Esophagus squamous epithelium (tissue), 5 donors: ENCODE measurements at places on chromosomes 4 and X.

DNA sequence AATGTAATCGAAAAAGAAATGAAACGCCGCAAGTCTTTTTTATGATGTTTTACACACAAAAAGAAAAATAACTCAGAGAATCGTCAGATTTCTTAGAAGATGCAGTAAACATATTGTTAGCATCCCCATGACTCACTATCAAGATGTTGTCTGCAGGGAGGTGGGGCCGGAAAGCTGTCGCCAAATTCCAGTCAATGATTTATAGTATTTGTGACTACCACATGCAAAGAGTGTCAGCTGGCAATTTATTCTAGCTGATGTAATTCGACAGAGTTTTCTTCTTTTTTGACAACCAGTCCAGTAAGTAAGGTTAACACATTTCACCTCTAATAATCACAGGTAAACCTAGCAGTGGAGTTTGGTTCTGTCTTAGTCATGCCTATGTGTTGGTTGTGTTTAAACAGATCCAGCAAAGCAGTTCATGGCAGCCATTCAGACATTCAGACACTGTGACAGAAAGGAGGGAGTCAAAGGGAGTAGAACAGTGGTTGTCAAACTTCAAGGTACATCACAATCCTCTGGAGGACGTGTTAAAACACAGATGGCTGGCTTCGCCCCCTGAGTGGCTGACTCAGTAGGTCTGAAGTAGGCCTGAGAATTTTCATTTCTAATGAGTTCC is 19.8 kb upstream of the PPP1R2C start:
- no peak for DNase-seq

GRCh38 chrX:16796298-16796697 is 10.0 kb downstream of the TXLNG start:
- DNase-seq, result no peak

DNA sequence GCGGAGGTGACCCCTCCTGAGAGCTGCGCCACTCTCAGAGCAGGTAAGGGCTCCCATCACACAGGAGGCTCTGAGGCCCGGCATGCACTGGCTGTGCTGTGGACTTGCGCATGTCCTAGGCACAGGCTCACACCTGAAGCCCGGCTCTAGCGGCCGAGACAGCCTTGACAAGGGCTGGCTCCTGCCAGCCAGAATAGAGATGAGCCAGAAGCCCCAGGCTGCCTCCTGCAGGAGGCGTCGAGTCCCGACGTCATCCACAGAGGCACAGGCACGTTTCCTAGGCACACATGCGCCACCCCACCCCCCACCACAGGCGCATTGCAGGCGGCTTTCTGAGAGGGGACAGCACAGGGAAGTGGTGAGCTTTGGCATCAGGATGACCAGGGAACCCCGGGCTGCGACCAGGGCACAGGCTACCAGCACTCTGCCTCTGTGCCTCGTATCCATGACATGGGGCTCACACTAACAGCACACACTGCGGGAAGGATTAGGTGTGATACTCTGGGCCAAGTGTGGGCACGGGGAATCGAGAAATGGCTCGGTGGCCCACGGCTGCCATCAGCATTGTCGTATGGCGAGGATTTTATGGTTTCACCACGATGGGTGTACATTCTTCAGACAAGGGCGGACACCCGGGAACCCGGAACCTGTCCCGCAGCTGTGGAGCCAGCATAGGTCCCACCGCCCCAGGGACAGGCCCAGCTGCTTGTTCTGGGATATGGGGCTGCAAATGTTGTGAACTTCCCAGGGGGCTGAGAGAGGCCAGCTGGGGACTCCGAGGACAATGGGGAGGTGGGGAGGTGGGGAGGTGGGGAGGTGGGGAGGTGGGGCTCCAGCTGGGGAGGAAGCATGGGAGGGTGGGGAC is 90.7 kb upstream of the ADRA2C start:
- DNase-seq, result no peak

DNA sequence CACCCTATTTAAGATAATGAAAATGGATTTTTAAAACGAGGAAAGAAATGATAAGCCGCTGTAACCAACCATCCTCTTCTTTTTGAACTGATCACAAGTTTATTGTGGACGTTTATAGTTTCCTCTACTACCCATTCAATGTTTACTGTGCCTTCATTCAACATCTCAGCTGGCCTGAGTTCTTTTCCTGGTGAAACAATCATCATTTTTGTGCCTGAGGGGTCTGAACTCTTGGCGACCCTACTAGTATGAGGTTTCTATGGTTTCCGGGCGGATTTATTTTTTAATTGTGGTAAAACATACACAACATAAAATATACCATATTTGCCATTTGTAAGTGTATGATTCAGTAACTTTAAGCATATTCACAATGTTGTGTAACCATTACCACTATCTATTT is 100.7 kb downstream of the SPRY1 start:
- DNase-seq, result no peak

DNA sequence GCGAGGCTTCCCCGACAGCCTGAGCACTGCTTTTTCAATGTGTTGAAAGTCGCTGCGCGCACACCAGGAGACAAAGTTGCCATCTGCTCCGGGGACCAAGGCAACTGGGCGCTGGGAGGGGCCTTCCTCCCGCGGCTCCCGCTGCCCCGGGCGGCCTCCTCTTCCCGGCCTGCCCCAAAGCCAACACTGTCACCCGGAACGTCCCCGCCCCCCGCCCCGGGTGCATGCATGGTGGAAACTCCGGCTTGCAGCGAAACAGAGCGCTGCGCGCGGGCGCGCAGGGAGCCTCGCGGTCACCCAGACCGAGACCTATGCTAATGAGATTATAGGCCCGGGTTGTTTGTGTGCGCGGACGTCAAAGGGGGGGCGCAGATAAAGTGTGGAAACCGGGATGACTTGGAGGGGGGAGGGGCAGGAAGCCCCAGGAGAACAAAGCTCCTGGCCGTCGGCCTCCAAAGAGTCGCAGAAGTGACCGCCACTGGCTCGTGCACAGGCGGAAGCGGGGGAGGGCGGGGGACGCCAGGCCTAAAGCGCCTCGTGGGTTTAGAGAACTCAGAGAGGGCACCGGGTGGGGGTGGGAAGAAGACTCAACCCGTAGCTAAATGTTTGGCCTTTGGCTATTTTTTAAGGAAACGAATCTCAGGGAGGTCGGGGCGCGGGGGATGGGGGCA is 88.8 kb downstream of the BCOR start:
- DNase-seq, result no peak

- no peak for DNase-seq
Measured at GRCh38 chr4:168739886-168740285, 243.0 kb downstream of the PALLD start.

DNA sequence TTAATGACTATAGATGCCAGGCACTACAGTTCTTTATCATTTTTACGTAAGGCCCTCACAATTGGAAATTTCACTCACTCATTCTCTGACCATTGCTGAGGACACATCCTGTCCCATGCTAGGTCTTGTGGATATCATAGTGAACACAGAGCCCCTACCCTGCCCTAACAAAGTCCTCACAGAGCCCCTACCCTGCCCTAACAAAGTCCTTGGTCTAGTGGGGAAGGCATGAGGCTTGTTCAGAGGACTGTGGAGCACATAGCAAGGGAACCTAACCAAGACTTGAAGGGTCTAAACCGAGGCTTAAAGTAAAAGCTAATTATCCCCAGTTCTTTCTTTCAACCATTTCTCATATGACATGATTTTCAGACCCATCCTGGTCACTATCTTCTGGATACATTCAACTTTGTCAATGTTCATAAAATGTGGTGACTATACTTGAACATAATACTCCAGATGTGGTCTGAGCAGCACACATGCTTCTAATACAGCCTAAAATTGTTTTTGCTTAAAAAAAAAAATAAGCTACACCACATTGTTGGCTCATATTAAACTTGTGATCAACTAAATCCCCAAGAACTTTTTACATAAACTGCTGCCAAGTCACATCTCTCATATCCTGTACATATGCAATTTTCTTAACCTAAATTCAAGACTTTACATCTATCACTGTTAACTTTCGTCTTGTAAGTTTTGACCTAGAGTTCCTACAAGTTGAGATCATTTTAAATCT is 77.0 kb downstream of the GPC3 start:
- DNase-seq, result no peak

DNA sequence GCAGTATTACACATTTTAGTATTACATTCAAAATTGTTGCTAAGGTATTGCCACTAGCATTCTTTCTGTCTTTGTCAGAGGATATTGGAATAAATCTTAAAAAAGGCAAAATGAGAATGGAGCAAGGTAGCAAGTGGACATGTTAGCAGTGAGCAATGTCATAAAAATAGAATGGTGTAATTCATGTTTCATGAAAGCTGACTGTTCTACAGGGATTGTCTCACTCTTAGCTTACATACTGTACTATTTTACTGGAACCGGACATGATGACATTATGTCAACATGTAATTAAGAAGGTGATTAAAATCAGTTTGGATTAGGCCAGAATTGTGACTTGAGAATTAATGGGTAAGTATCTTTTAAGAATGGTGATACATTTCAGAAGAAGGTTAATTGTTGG is 1086.2 kb downstream of the STIM2 start:
- no peak for DNase-seq

DNA sequence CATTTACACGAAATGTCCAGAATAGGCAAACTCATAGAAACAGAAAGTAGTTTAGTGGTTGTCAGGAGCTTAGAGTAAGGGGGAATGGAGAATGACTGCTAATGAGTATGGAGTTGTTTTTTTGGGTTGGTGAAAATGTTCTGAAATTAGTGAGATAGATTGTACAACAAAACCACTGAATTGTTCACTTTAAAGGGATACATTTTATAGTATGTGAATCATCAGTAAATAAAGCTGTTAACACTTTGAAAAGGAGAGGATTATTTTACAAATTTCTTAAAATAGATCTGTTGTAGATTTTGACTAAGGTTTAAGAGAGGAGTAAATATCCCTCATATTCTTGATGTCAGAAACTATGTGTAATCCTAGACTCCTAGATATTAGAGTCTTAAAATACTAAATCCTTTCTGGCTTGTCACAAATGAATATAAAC is 82.7 kb downstream of the RAPGEF2 start:
- DNase-seq, result no peak

- no peak for DNase-seq
Measured at GRCh38 chr4:108636246-108636645, 14.2 kb upstream of the OSTC start.

- DNase-seq, result no peak
Measured at GRCh38 chrX:41671082-41671481, 17.7 kb upstream of the GPR34 start.

DNA sequence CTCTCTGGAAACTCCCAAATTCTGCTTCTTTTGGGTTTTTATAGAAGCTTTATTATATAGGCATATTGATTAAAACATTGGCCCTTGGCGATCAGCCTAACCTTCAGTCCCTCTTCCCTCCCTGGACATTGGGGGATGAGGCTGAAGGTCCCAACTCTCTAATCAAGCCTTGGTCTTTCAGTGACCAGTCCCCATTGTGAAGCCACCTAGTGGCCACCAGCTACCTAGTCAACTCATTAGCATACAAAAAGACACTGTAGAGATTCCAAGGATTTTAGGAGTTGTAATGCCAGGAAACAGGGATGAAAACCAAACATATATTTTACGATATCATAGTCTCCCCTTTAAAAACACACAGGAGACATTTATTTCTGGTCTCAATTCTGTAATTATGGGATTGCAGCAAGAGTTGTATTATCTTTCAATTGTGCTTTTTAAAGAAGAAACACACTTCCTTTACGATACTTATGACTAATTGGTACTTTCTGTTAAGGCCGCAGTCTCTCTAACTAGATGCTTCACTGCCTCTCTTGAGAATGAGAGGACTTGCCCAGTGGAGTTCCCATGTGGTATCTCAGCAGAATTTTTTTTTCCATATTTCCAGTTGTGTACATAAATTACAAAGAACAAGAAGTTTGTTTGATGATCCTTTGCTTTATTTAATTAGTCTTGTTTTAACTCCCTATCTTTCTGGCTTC is 58.2 kb downstream of the WDR17 start:
- no peak for DNase-seq

DNA sequence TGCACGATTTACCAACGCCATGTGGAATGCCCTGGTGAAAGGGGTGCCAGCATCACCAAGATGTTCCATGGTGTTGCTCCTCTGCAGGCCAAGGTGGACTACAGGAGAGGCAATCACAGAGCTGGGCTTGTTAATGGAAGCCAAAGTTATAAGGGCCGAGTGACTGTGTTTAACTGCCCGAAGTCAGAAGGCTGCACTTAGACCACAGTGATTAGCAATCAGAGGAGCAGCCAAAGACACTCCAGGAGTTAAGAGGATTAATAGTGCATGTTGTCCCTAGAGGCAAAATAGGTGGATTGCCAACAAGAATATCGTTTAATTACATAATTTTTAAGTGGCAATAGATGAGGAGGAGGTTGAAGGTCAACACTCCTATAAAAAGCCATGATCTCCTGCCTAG is 22.8 kb upstream of the SLC25A43 start:
- no peak for DNase-seq

- no peak for DNase-seq
Measured at GRCh38 chrX:151722241-151722846, 6.5 kb downstream of the FATE1 start.

DNA sequence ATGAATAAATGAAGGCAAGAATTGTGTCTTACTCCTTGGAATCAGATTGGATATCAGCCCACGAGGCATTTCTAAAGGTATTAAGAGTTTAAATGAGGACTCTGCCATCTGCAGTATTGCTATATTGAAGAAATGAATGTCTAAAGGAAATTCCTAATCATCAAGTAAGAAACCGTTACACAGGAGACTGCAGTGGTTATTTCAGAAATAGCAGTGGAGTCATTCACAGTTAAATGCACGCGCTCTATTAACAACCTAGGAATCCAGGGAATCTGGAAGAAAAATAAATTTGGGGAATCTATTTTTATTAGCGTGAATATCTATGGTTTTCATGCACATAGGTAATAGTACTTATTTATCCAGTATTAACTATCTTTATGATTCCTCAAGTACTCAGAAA is 334.2 kb downstream of the TENM3 start:
- DNase-seq, result no peak

GRCh38 chrX:727738-728621 is 97.4 kb downstream of the SHOX start:
- DNase-seq, result no peak

DNA sequence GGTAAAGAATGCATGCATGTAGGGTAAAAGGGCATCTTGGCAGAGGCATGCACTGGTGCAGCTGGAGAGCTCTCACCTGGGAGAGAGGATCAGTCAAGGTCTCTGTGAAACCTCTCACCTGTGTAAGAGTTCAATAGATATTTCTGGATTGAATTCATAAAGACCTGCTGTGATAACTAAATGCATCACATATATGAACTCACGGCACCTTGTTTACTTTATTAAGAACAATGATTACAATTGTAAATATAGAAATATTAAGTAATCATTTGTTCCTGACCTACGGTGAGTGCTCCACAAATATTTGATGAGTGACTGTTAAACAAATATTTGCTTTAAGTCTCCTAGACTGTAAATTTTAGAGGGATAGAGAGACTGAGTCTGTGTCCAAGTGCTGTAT is 85.9 kb upstream of the PAQR3 start:
- no peak for DNase-seq

GRCh38 chrX:151631822-151632221 is 63.4 kb upstream of the PRRG3 start:
- no peak for DNase-seq

- DNase-seq, result no peak
Measured at GRCh38 chr4:142480244-142480643, 365.9 kb downstream of the INPP4B start.
